ENCODE measurements at places on chromosomes 6 and 20. TPM values are rescaled to one million over a fixed set of nuclear protein-coding genes. Genes with fewer than 3 reads are reported as not detected.

- DNase-seq = no peak
Observed at GRCh38 chr6:17281497-17282481, 628 bp downstream of the RBM24 start.

GRCh38 chr20:42714298-42715141 is 475.2 kb downstream of the PTPRT start:
- DNase-seq = no peak

- no peak for DNase-seq
Observed at GRCh38 chr6:3811191-3811590, 38.0 kb upstream of the FAM50B start.

- no peak for DNase-seq
Observed at GRCh38 chr6:42374018-42374669, 77.6 kb downstream of the TRERF1 start.

GRCh38 chr20:3190681-3191111 is 13.8 kb downstream of the DDRGK1 start:
- DNase-seq = no peak

DNA sequence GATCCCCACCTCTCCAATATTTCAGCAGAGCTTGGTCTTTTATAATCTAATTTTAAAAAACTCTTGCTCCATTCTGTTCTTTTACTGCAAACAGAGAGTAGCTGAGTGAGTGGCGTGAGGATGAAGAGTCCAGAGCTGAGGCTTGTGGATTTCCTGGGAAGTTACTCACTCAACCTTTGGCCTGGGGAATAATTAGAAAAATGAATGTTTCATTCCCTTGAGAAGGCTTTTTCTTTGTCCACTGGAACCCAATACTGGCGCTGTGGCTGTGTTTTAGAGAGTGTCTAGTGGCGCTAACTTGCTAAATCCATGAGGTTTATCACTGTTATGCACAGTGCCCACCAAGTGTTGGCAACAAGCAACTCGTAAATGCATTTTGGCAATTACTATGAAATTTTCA is 251.5 kb downstream of the HIVEP2 start:
- no peak for DNase-seq

DNA sequence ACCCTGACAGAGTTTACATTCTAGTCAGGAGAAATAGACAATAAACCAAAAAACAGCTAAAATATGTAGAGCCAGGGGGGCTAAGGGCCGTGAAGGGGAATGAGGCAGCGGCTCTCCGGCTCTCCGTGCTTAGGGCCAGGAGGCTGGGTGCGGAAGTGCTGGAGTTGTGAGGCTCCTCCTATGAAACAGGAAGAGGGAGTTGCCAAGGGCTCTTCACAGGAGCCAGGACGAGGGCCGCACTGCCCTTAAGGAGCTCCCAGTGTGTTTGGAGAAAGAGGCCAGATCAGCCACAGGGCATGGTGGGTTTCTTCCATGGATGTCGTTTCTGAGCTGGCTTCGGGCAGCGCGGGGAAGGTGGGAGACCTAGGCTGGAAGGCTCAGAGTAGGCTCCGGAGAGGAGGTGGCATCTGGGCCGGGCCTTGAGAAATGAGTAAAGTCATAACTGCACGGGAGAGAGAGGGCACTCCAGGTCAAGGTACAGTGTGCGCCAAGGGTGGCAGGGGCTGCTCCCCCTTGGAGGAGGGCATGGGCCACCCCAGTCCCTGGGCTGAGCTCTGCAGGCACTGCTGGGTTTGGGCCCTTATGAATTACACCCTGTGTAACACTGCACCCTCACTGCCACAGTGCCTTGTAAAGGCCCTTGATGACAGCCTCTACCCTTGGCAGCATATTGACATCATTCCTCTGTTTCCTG is 20.8 kb upstream of the MLN start:
- no peak for DNase-seq

- DNase-seq = no peak
Observed at GRCh38 chr6:164693944-164694343, 615.5 kb downstream of the C6orf118 start.

GRCh38 chr6:37182736-37183590 is 13.0 kb downstream of the PIM1 start:
- DNase-seq = peak; percentile 56

DNA sequence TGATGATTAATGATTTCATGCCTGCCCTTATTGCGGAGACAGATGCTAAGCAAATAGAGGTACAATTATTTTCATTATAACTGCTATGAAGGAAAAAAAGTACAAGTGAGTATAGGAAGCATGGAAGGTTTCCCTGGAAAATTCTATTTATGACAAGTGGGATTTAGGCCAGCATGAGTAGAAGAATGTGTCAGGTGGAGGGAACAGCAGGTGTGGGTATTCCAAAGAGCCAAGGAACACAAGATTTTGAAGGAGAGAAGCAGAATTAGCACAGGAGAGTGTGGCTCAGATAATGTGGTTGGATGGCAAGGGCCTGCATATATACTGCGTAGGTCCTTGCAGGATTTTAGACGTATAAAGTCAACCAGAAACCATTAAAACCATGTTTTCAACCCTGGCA is 11.4 kb downstream of the PLCB1 start:
- DNase-seq = no peak

- no peak for DNase-seq
Observed at GRCh38 chr6:35718911-35719381, 17.9 kb upstream of the ARMC12 start.

- no peak for DNase-seq
Observed at GRCh38 chr6:25899123-25899522, 25.1 kb upstream of the SLC17A3 start.

DNA sequence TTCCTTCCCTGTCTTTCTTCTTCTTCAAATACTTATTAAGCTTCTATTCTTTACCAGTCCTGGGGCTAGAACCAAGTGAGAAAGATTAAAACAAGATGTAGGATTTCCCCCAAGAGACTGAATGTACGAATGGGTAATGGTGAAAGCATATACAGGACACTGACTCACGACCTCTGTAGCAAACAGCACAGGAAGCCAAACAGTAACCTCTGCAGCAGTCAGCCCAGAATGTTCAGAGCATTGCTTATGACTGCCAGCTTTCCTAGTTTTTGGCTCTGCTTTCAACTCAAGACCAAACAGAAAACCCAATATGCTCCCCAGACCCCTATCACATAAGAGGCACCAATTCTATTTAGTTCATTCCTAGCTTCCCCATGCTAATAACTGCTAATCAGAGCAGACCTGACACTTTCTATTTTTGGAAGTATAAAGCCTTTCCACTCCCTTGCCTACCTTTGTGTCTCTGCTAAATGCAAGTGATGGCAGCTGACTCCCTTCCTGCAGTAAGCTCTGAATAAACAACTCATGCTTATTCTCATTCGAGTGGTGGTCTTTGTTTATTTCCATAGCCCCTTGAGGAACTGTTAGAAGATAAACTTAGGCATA is 690.6 kb downstream of the EPM2A start:
- no peak for DNase-seq

DNA sequence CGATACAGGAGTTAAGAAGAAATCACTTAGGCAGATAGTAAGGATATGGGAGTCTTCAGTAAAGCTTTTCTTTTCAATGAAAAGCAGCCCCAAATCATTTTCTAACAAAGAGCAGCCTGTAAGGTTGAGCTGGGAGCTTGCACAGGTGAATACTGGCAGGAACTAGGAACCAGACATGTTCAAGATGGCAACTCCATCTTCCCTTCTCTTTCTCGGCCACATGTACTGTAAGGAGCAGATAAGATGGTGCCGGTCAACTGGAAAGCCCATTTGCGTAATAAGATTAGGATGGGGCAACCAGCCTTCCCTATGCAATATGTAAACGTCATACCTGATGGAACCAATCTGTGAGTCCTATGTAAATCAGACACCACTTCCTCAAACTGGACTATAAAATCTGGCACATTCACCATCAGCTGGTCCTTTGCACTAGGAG is 46.2 kb upstream of the RNGTT start:
- DNase-seq = no peak

DNA sequence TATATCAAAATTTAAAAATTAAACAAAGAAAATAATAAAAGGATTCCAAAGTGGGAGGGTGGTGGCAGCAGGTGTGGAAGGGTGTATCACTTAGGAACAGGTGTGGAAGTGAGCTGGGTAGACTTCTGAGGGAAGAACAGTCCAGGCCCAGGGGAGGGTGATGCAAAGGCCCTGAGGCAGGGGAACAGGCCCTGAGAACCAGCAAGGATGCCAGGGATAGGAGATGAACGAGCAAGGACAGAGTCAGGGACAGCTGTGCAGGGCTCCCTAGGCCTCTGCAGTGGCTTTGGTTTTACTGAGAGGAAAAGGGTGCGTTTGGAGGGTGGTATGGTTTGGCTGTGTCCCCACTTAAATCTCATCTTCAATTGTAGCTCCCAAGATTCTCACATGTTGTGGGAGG is 9.4 kb upstream of the RAET1E start:
- DNase-seq = no peak

DNA sequence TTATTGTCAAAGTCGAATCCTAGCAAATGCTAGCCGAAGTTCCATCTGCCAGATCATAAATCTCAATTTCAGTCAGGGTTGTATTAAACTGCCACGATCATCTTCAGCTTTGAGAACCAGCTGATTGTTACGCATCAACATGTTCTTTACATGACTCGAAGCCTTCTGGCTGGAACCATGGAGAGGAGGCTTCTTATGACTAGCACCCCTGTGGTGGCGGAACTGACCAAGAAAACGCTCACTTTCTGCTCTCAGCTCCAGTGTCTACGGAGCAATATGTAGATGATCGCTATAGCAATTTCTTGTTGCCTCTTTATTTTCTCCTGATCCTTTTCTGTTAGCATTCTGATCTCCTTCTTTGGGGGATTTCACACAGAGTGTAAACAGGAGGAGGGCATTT is 479.4 kb upstream of the SLC35B3 start:
- DNase-seq = no peak

GRCh38 chr6:1621070-1621701 is 11.5 kb downstream of the FOXC1 start:
- no peak for DNase-seq

- peak; percentile 70 for DNase-seq
Observed at GRCh38 chr6:118776607-118777549, 117.1 kb upstream of the ASF1A start.

DNA sequence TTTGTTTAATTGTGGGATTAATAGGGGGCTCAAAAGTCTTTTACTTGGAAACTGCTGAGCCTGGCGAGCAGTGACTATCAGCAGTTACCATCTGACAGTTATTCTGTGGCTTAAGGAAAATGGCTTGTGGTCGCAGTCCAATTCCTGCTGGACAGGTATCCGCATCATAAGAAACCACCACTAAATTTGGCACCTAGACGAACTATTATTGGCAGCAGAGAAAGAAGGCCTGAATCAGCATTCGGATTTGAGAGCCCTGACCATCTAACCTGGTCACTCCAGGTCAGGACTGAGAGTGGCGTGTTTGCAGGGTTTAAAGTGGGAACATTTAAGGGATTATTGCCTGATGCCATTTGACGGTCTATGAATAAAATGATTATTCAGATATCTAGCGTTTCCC is 146.4 kb downstream of the RPS12 start:
- no peak for DNase-seq

- DNase-seq = no peak
Observed at GRCh38 chr20:53972179-53972578, 98.2 kb downstream of the BCAS1 start.

GRCh38 chr20:38165089-38165965 is at the start of gene TGM2:
Gene TGM2, minus strand, starts transcription at chr20:38165270. Its CDS starts 72 bp downstream, at chr20:38165198.
- DNase-seq = peak; percentile 43

DNA sequence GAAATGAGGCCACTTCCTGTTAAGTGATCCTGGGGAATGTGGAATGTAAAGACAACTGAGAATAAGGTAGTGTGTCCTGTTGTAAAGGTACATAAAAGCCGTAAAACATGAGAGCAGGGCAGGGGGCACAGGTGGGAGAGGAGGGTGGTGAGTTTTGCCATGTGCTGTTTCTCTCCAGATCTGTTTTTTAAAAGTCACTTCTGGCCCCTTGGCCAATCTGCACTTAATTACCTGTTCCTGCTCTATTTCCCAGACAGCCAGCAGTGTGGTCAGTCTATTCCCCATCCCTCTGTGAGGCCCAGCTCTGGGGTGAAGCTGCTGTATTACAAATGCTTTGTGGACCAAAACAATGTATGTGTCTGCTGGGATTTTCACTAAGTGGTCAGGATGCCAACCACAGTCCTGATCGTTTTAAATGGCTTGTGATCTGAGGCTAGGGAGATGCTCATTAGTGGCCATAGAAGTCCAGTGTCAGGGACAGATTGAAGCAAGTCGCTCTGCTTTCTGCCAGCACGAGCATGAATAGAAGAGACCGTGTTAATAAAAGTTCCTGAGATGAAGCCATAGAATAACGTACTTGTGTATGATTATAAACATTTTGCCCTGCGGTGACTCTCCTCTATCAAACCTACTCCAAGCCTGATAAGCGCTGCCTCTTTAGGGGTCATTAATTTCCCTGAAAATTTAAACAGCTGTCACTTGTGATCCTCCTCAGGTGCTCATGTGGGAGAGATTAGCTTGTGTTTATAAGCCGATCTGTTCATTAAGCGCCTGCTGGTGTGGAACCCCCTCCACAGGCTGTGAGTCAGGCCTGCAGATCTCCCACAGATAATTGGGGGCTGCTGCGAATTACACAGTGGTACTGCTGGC is 111.8 kb upstream of the CENPW start:
- DNase-seq = no peak

- DNase-seq = no peak
Observed at GRCh38 chr6:149990661-149991471, 27.1 kb downstream of the ULBP1 start.

DNA sequence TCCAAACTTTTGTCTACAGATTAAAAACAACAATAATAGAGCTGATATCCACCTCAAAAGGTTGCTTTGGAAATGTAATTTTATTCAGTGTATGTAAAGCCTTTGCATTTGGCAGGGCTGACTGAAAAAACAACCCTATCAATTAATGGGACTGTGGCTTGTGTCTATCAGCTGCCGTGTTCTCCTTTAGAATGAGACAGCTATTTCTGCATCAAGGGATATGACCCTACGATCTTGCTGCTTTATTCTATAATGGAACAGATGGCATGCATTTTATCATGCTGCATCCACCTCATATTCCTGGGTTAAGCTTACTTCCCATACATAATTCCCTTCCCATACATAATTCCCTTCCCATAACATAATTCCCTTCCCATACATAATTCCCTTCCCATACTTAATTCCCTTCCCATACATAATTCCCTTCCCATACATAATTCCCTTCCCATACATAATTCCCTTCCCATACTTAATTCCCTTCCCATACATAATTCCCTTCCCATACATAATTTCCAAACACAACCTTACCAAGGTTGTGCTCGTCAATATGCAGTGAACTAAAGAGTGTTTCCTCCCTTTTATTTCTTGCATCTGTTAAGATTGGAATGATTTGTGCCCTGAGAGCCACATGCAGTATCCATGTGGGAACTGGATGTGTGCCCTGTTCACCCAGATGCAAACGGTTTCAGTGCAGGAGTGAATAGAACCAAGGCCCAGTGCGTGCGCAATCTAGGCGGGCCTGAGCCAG is 26.8 kb downstream of the SERPINB6 start:
- no peak for DNase-seq

TUBB2B gene
- 1.6 TPM for total RNA-seq

OPRM1 gene
- total RNA-seq = not detected

VGLL2 gene
- total RNA-seq = not detected

NKX2-4 gene
- not detected for total RNA-seq

C6orf52 gene
- not detected for total RNA-seq

BPIFB1 gene
- total RNA-seq = not detected

COL21A1 gene
- not detected for total RNA-seq

AK9 gene
- 19.5 TPM for total RNA-seq

ACOT8 gene
- 35.5 TPM for total RNA-seq

DEFB124 gene
- total RNA-seq = not detected

COL9A1 gene
- not detected for total RNA-seq

WFDC5 gene
- not detected for total RNA-seq

KCNS1 gene
- total RNA-seq = not detected

HTR1E gene
- not detected for total RNA-seq

TNXB gene
- total RNA-seq = 12.0 TPM

IL20RA gene
- not detected for total RNA-seq

LAMA5 gene
- 0.29 TPM for total RNA-seq

CST7 gene
- 2.3 TPM for total RNA-seq

Data from naive thymus-derived CD4-positive, alpha-beta T cell (primary cell).